Mammary epithelial cell (primary cell): ENCODE measurements at places on chromosomes 1 and 21. TPM values are rescaled to one million over a fixed set of nuclear protein-coding genes. Genes with fewer than 3 reads are reported as not detected.

GRCh38 chr1:181714428-181714827 lies 231.1 kb downstream of the CACNA1E start:
- no peak for DNase-seq

DNA sequence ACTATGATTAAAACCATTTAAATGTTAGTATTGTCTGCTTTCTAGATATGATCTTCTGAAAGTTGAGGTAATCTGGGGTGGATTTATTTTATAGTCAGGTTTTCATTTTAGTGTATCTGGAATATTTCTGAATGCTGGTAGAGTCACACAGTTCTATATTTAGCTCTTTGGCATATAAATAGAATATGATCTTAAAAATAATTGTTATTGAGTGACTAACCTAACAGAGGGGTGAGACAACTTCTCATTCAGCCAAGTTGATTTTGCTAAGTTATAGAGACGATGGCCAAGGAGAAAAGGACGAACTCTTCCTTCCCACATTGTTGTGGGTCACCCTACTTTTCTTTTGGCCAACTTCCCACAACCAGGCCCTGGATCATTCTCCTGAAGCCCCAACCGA lies 7.2 kb upstream of the MT1HL1 start:
- no peak for DNase-seq

DNA sequence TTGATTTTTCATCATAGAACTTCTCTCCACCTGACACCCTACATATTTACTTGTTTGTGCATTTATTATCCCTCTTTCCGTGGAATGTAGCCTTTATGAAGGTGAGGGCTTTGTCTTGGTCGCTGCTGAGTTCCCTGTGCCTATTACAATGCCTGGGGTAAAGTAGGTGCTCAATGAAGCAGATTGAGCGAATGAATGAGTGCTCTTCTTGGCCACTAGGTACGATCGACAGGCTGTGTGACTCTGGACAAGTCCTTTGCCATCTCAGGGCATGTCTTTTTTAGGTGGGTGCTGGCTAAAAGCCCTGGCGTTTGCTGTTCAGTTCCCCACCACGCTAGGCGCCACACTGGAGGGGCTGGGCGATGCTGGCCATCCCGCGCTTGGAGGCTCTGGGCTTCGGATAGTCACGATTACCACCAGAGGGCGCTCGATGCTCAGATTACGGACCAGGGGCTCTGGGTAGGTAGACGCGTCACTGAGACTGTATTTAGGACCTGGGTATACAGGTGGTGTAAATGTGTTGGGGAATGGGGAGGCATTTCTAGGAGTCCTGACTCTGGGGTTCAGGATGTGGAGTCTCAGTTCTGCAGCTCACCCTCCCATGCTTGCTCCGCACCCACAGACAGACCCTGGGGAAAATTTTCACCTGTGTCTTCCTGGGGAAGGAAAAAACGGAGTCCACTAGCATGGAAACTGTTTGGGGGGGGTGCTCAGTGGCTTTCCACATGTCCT lies 71.0 kb upstream of the CSF3R start:
- DNase-seq, result peak; percentile 41

DNA sequence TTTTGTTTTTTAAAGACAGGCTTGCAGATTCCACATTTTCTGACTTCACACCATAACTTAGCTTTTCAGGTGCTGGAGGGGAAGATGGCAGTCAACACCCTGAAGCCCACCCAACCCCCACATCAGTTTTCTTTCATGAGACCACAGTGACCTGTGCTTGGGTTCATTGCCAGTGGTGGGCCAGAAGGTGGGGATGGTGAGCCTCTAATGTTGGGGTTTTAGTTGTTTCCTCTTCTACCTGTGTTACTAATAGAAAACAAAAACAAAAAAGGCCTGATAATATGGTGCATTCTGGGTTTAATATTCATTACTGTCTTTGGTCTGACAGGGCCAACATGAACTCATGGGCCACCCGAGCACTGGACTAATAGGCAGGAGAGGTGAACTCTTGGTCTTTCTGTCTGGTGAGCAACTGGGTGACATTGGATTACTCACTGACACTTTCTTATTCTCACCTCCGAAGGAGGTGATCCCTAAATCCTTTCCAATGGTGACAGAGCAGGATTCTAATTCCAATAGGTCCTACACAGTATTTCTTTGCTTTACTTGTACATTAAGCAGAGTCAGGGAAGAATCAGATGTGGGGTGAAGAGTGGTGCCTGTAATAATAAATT lies 132.8 kb downstream of the CLIC6 start:
- no peak for DNase-seq

- DNase-seq, result no peak
Measured at GRCh38 chr1:154347961-154348360, 22.6 kb downstream of the ATP8B2 start.

DNA sequence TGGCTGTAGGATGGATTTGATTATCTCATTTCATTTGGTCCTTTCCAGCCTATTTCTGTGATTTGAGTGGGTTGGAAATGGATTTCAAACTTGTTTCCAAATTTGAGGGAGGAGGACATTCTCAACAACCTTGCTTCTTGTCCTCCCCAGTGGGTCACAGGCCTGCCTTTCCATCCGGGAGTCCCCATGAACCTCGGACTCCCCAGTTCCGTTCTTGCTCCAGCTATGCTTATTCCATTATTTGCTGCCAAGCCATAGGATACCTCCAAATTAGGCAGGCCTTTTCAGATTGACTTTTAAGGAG lies 97.8 kb downstream of the DUSP10 start:
- no peak for DNase-seq

DNA sequence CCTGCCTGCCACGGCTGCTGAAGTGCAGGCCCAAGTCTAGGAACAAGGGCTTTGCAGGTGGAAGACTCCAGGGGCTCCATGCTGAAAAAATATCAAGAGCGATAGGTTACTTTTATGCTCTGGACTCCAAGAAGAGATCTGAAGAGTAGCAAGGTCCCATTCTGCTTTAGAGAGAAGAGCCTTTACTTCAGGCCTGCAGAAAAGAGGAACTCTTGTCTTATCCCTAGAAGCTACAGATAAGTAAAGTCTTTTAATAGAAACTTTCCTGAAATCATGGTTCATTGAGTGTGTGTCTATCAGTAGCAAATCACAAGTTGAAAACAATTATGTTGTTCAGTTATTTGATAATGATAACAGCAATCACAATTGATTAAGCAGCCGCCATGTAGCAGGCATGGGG lies 113.3 kb downstream of the TNR start:
- DNase-seq, result no peak

DNA sequence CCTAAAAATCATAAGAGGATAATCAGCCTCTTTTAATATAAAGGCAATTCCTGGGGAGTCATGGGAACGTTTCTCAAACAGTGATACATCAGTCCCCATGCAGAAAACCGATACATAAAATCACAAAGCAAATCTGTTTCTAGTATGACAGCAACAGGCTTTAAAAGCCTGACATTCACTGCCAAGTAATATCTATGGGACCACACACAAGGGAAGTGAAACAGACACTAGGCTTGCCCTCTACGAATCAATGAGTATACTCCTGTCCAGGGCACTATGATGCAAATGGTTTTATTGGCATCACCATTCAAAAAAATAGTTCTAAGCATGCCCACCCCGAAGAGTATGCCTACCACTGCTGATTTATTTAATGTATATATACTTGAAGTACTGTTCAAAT lies 54.4 kb downstream of the TIAM1 start:
- no peak for DNase-seq

DNA sequence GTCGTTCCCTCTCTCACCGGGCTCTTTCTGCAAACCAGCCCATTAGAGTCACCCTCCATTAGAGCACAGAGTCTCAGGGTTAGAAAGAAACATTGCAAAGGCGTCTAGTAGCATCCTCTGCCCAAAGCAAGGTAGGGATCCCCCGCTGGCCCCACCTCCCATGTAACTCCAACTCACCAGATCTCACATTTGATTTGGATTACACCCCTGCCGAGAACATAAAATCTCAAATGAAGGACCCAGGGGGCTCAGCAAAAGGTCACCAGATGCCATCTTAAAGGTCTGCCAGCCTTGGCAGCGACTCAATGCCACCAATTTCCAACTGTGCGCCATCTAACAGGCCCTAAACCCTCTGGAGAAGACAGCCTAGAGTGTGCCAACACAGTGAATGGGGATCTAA lies 14.1 kb downstream of the C1orf87 start:
- DNase-seq, result no peak

The TCHHL1 gene
- total RNA-seq, result not detected in 2 replicates

The SHE gene
- total RNA-seq, result not detected in 2 replicates

The TFB2M gene
- total RNA-seq, result 13.8 TPM

The RAB7B gene
- 25.8 TPM for total RNA-seq

The TSSK3 gene
- total RNA-seq, result 1.2 and 1.6 TPM in 2 replicates

The LCE1B gene
- 1.1 and 1.6 TPM in 2 replicates for total RNA-seq

The CFAP74 gene
- total RNA-seq, result 0.07 TPM in 1 of 2 replicates, not detected in the other
